ENCODE measurements at places on chromosomes 11 and 22.

DNA sequence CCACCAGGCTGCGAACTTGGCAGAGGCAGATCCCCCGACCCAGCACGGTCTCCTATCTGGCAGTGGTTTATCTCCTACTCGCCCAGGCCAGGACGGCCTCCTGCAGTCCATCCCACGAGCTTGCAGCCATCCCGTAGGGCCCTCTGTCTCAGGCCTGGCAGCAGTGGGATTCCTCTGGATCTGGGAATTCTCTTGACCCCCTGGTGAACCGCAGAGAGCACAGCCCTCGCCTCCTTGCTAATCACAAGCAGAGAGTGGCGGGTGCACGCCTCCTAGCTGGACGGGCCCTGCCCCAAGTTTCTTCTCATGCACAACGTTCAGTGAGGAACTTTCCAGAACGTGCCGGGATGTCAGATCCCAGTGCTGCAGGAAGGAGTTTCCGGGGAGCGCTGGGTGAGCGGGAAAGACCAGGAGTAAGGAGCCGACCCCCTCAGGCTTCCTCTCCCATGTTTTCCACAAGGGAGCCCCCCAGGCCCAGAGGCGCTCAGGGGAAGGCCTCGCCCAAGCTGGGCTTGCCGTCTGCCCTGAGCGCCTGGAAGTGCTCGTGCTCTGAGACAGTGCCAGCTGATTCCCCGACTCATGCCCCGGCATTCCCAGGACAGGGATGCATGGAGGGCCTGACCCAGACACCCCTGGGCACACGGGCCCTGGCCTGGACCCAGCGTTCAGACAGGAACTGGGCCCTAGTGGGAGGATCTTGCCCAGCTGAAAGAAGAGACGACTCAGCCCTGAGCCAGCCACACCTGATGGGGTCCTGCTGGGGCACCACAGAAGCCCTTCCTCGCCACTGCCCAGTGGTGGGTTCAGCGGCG is 24.6 kb downstream of the IGF2 start:
- no peak for DNase-seq

GRCh38 chr11:87809256-87809655 is 366.0 kb downstream of the RAB38 start:
- no peak for DNase-seq

DNA sequence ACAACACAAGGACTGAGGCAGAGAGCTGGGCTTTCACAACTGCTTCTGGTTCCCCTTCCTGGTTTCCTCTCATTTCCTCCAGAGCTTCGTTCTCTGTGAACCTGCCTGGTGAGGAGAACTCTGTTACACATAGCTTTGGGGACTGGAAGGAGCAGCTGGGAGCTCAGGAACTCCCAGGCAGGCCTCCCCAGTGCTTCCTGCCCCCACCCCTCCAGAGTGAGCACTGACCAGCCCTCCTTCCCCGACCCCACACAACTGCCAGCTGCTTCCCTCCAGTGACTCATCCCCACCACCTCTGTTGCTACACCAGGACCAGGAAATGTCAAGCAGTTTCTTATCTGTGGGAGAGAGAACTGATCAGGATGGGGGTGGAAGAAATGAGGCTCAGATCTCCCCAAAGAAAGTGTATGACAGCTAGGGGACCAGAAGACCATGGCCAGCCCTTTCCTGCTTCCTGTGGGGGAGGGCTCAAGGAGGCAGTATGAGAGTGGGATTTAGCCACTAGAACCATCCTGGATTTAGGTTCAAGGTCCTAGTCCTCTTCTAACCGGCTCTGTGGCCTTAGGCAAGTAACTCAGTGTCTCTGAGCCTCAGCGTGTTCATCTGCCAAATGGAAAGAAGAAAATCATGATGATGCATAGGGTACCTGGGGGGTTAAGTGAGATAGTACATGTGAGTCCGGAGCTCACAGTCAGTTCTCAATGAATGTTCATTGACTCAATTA is 4.5 kb upstream of the TP53I11 start:
- DNase-seq, result no peak

DNA sequence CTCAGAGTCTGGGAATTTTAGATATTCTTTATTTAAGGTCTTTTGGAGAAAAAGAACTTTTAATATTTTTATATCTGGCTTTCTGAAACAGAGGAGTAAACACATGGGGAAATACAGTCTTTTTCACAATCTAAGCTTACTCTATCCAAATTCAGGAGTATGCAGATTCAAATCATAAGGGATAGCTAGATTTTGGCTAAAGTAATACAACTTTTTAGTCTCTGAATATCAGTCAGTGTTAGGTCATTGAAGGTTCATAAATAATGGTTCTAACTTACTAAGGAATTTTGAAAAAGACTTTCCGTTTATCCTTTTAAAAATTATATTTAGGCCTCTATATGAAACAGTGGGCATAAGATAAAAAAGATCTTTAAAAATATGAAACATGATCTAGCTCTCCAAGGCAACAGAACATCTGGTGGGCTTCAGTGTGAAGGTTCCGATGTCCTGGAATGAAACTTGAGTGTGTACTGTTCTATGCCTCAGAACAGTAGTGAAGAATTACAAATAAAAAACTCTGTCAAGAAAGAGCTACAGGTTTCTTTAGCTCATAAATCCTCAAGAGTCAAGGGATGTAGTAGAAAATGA is 165.2 kb upstream of the PDGFD start:
- DNase-seq, result no peak

DNA sequence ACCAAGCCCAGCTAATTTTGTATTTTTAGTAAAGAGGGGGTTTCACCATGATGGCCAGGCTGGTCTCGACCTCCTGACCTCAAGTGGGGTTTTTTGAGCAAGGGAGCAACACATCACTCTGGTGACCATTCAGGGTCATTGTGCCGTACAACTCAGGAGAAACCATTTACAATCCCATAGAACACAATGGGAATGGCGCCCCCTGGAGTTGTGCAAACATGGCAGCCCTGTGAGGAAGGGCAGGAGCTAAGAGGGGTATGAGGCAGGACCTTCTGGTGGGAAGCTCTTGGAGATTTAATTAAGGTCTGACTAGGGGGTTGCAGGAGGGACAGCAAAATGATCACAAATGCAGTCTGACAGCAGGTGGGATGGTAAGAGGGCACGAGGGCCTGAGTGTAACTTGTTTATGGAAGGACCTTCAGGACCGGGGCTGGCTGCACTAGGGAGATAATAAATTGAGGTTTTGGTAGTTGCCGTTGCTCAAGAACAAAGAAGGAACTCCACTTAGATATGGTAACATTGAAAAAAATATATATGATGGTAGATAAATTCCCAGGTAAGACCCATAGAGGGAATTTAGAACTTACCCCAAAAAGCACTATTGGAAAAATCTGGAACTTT is 9.1 kb upstream of the CSF2RB start:
- DNase-seq, result no peak

DNA sequence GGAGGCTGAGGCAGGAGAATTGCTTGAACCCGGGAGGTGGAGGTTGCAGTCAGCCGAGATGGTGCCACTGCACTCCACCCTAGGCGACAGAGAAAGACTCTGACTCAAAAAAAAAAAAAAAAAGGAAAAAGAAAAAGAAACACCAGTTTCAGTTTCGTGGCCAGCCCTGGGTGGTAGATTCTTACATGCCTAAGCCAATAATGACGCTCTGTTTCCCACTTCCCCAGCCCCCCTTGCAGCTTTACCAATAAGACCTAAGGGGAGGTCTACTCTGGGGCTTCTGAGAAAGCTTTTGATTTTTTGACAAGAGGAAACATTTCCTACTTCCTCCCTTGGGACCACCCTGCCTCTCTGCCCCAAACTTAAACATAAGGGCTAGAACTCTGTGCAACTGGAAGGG is 30.0 kb upstream of the PTPRJ start:
- no peak for DNase-seq

GRCh38 chr11:65575568-65576231 is at the start of gene EHBP1L1:
TSS of gene EHBP1L1 (plus strand) at chr11:65576053. CDS start at chr11:65576303, 250 bp downstream.
- DNase-seq, result no peak

DNA sequence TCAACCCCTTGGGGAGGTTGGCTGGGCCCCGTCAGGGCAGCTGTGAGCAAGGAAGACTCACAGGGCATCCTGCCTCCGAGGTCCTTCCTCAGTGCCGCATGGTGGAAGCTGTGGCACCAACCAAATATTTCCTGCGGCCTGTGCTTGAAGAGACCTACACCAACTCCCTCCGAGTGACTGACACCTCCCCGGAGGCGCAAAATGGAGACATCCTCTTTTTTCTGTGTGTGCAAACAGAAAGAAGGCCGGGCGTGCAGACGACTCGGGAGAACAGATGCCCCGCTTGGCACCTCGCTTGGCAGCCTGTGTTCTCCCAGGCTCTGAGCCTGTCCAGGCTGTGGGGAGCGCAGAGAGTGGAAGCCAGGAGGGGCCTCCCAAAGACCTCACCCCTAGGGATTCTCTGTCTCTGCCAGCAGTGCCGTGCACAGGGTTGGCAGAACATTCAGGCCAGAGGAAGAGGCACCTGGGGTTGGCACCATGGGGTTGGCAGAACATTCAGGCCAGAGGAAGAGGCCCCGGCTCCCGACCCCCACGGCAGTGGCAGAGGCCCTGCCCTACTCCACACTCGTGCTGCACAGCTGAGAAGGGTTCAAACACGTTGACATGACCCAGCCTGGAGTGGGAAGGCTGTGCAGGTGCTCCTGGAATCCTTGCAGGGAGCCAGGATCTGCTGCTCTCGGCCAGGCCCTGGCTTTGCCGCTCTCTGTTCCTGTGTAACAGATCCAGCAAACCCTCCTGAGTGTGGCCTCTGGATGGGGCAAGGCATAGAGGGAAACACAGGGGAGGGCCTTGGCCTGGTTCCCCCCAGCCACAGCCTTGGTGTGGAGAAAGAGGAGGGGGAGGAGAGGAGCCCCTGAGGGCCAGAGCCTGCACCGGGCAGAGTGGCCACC is 805.5 kb downstream of the BRD1 start:
- DNase-seq, result no peak

DNA sequence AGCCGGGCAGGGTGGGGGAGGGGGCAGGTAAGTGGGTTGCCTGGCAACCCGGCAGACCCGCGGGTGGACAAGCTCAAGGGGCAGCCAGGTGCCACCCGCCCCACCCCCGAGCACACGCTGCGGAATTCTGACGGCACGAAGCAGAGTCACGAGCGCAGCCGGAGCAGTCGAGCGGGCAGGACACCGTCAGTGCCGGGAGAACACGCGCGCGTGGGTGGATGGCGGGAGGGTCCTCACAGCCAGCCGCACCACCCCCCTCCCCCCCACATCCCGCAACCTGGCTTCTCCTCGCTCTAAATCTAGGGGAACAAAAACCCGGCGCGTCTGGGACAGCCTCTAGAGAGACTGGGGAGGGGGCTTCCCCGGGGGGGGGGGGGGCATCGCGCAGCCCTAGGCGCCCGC is 133.1 kb upstream of the HSD17B12 start:
- DNase-seq, result no peak

DNA sequence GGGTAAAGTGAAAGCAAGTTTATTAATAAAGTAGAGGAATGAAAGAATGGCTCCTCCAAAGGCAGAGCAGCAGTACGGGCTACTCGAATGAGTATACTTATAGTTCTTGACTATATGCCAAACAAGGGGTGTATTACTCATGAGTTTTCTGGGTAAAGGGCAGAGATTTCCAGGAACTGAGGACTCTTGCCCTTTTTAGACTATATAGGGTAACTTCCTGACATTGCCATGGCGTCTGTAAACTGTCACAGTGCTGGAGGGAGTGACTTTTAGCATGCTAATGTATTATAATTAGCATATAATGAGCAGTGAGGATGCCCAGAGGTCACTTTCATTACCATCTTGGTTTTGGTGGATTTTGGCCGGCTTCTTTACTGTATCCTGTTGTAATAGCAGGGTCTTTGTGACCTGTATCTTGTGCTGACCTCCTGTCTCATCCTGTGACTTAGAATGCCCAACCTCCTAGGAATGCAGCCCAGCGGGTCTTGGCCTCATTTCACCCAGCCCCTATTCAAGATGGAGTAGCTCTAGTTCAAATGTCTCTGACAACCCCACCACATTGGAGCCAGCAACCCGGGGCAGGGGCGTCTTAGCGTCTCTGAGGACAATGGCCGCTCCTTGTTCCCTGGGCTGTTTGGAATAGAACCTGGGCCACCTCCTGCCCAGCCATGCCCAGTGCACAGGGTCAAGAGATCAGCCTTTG is 34.9 kb upstream of the CD82 start:
- no peak for DNase-seq

DNA sequence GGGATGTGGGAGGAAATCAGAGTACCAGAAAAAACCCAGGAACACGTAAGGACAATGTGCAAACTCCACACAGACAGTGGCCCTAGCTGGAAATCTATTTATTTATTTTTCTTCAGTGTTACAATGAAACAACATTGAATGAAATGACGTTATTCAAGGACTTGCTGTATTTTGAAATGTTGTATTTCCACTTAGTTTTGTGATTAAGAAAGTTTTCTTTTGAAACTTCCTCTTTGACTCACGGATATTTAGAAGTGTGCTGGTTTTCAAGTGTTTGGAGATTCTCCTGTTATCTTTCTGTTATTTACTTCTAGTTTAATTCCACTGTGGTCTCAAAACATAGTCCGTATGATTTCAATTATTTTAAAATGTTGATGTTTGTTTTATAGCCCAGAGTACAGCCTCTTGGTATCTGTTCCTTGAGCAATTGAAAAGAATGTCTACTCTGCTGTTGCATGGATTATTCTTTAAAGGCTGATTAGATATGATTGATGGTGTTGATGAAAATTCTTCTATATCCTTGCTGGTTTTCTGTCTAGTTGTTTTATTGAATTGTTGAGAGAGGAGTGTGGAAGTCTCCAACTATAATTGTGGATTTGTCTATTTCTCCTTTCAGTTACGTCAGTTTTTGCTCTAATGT is 141.0 kb downstream of the ARHGAP20 start:
- no peak for DNase-seq

GRCh38 chr11:10653946-10654810 is 39.4 kb downstream of the IRAG1 start:
- no peak for DNase-seq

DNA sequence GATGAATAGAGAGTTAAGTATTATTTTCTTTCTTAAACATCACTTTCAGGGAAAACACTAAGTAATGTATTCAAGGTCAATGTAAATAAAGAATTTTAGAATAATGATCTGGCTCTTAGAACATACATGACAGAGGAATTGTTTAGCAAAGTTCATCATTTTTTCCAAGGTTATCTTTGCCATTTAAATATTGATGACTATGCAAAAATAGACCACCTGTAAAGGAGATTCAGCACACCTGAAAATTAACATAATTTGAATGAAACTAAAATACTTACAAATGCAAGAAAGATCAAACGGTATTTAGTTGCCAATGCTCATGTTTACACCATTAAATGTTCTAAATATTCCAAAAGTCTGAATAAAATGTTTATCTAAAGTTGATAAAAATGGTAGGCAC is 782.6 kb upstream of the CHORDC1 start:
- DNase-seq, result no peak

GRCh38 chr22:47304854-47305253 is 542.4 kb downstream of the TBC1D22A start:
- no peak for DNase-seq

Measured in hypothalamus (tissue), 51 donors.